ENCODE measurements at places on chromosomes 16 and 17. TPM values are rescaled to one million over a fixed set of nuclear protein-coding genes. Genes with fewer than 3 reads are reported as not detected.

The FGF11 gene
- total RNA-seq, result 1.7 TPM

DNA sequence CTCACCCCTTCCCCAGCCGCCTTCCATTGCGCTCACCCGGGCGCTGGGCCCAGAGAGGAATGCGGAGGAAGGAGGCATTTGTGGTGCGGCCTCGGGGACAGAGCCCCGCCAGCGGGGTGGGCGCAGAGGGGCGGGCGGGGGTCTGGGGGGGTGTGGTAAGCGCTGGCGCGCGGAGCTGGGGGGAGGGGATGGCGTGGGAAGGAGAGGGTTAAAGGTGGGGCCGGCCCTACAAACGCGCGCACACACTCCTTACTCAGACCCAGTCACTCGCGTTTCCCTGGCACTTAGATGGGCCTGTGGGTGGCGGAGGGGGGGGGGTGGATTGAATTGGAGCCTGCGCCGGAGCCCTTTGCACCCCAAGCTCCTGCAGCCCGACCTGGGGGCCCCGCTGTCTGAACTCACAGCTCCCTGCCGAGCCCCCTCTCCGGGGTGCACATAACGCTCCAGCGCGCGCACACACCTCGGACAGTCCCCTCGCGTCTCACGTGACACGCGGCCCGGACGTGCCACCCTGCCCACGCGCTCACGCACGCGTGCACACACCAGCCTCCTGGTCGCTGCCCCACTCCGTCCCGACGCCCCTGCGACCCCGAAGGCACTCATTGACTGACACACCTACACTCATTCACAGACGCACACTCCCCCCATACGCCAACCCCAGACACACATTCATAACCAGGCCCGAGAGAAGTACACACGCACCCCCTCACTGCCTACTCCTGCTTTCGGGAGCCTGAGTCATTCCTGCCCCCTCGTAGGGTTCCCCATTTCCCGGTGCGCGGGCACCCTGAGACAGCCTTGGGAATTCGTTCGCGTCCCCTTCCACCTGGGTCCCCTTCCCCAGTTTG lies 844 bp downstream of the TBKBP1 start:
- no peak for DNase-seq

The PRAC1 gene
- not detected for total RNA-seq

- DNase-seq, result no peak
Measured at GRCh38 chr16:49620158-49620868, 235.6 kb downstream of the ZNF423 start.

DNA sequence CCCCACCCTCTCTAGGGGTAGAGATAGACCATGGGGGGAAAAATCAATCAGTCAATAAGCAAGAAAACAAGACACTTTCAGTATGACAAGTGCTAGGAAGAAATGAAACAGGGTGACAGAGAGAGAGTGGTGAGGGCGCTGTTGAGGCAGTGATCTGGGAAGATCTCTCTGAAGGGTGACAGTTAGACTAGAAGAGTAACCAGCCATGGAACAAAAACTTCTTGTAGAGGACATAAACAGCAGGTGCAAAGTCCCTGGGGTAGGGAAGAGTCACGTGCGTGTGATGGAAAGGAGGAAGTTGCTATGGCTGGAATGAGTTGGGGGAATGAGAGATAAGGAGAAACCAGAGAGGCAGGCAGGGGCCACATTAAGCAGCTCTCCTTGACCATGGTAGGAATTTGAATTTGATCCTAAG lies 16.8 kb upstream of the EMP2 start:
- no peak for DNase-seq

The HCRT gene
- total RNA-seq, result not detected
